Stimulated activated CD4-positive, alpha-beta T cell treated with anti-CD3 and anti-CD28 coated beads, Interleukin-15, amount 100 ng/mL, for 24 hours (primary cell): ENCODE measurements at places on chromosomes 7 and 10.

DNA sequence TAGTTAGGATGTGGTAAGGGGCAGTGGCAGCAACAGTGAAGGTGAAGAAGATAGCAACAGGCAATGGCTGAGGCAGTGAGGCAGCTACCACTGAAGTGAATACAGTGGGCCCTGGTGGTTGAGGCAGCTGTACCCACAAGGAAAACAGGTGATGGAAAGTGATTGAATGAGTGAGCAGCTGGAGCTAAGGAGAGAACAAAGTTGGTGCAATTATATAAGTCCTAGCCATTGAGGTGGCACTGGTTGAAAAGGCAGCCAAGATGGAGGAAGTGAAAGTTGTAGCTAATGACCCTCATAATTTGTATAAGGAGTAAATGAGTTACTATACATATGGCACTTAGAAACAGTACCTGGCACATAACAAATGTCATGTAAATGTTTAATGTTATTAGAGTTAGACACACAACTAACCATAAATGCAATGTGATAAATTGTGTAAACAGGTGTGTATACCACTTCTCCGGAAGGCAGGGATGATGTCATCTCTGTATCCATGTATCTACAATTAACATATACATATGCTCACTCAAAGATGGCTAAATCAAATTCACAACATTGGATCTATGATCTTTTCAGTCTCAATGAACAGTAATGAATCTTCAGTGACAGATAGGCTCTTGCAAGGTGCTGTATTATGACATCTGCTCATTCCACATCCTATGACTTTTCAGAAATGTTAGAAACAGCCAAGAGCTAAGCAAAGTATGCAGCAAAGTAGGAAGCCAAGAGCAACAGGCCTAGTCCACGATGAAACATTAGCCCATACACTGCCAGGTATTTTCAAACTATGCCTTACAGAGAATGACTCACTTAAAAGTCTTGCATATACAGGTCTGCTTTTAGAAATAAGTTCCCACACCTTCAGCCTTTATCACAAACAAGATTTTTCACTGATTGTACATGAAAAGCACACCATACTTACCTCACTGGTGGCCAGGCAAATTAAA, 10.7 kb downstream of the XPNPEP1 start:
- no peak for DNase-seq

- DNase-seq: no peak
These were observed 4.8 kb upstream of the AKR1B10 start for GRCh38 chr7:134522601-134523000.

GRCh38 chr10:19003341-19003740, 45.3 kb upstream of the MALRD1 start:
- no peak for DNase-seq

- DNase-seq: no peak
These were observed 55.4 kb upstream of the SEC61G start for GRCh38 chr7:54814401-54814800.

DNA sequence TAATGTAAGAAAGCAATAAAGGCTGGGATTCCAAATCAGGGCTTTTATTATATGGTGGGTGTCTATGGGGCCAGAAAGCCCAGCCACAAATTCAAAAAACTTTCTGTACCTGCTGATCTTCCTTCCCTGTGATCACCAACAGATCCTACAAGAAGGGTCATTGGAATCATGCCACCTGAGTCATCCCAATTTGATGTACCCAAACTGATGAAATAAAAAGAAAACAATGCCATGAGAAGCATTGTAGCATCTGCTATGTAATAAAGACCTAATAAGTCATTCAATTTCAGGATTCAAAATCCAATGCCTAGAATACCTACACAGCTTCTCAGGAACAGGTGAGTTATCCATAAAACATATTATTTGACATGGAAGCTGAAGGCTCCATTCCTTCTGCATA, 228.8 kb downstream of the DKK1 start:
- no peak for DNase-seq

GRCh38 chr10:43082087-43082486, 5.2 kb downstream of the RET start:
- DNase-seq: no peak

- no peak for DNase-seq
These were observed 169.8 kb upstream of the MEOX2 start for GRCh38 chr7:15856311-15856710.

DNA sequence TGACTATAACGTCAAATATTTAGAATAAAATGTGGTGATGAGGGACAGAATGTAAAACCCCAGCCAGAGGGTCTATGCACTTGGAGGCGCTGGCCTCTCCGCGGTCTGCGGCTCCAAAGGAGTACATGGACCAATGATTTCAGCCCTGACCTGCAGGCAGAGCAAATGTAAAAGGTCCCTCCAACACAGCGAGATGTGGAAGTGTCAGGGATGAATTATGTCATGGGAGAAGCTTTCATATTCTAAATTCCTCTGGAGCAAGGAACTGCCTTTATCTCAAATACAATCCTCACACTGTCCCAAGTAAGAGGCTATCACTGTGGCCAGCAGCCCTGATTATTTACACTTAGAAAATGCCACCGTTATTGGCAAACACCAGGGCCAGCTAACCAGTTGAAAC, 139.4 kb downstream of the GFRA1 start:
- DNase-seq: no peak

DNA sequence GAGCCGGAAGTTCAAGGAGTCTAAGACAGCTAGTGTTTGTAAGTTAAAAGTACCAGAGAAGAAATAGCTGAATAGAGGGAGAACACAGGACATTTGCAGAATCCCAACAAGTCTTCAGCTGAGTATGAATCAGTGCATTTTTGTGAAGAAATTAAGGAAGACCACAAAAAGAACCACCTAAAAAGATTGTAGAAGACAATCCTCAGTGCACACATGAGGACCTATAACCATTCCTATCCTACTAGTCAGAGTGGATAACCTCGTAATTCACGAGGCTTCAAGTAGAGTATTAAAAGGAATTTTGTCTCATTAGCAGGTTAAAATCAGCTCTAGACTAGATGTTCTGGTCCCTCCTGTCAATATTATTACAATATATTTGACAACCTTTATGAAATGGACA, 295.4 kb upstream of the KAT6B start:
- no peak for DNase-seq

GRCh38 chr10:119518176-119518575, 24.3 kb downstream of the RGS10 start:
- DNase-seq: no peak

- DNase-seq: no peak
These were observed 64.8 kb downstream of the PWWP2B start for GRCh38 chr10:132461683-132462231.

DNA sequence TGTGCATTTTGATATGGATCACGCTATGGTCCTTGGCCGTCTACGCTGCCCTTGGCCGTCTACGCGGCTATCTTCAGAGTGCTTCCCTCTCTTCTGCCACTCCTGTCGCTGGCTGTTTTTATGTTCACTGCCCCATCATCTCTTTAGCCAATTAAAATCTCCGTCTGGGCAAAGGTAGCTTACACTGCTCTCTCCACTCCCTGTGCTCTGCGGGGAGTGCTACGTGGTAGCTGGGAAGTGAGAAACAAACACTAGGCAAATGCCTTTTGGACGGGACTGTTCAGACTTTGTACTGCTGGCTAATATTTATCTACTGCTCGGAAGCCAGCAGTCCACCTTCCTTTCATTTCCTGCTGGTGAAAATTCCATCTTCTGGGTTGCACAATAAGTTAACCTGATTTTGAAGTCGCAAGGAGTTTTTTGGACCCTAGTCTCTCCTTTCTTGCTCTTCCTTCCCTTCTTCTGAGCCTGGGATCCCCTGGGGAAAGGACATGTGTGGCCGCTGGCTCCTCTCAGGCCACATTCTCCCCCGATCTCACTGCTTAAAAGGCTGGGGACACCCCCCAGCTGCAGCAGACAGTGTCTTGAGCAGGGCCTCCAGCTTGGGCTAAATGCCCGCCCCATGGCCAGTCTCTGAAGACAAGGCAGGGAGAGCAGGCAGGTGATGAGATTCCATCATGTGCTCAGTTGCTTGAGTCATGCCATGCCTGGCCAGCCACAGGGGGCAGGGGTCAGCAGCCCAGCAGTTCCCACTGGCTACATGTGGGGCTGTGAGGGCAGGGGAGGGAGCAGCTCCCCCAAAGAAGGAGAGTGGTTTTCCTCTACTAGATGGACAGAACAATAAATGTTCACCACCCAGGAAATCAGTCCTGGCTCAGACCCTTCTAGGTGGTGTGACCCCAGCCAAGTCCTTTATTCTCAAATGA, 25.5 kb upstream of the RBM33 start:
- DNase-seq: no peak

DNA sequence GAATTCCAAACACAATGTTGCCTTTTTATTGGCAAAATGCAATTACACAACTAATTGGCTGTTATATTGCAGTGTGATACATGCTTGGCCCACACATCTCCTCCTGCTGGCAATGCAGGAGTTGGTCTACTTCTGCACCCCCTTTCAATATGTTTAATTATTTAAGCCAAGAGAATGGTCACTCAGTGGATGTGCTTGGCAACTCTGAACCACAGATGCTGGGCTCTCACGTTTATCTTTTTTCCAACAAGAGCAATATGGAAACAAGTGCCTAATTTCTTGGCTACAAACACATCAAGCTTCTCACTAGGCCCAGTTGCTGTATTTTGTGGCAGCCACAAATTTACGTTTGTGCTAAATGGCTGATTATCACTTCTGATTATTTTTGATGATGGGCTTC, 1149.2 kb upstream of the CELF2 start:
- DNase-seq: no peak

GRCh38 chr7:151572136-151572535, 52.4 kb upstream of the RHEB start:
- DNase-seq: no peak

DNA sequence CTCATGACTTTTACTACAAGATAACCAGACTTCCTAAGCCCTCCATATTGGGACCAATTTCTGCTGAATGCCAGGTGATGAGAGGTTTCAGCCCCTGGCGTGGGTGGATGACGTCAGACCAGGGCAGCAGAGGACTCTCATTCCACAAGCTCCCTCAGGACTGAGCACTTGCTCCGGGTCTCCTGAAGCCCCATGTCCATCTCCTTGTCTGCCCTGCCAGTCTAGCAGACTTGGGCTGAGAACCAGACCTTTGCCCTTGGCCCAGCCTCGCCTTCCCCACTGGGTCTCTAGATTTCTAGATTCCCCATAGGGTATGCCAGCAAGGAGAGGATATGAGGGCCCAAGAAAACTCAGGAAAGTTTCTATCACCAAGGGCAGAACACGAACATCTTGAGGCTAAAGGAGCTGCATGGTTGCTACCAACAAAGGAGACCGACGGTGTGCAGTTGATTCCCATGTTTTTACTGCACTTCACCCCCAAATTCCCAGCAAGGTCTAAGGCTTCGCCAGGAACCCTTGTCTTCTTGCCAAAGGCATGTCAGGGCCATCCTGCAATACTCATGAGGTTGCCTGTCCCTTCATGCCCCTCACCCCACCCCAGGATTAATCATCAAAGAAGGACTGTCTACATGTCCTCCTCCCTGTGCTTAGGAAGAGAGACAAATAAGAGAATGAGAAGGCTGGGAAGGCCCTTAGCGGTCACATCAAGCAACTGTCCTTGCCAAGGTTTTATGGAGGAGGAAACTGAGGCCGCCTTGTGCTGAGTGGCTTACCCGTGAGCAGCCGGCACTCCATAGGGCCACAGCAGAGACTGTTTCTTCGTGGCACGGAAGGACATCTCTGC, 96.5 kb upstream of the MACROH2A2 start:
- DNase-seq: no peak

- DNase-seq: no peak
These were observed 50.0 kb downstream of the FIGNL1 start for GRCh38 chr7:50400114-50400513.

- DNase-seq: no peak
These were observed 178.7 kb downstream of the DNAJB6 start for GRCh38 chr7:157515342-157516041.

- no peak for DNase-seq
These were observed 258.1 kb downstream of the KLF6 start for GRCh38 chr10:3526727-3527501.

- DNase-seq: no peak
These were observed 21.2 kb downstream of the BMPER start for GRCh38 chr7:33926535-33926934.

DNA sequence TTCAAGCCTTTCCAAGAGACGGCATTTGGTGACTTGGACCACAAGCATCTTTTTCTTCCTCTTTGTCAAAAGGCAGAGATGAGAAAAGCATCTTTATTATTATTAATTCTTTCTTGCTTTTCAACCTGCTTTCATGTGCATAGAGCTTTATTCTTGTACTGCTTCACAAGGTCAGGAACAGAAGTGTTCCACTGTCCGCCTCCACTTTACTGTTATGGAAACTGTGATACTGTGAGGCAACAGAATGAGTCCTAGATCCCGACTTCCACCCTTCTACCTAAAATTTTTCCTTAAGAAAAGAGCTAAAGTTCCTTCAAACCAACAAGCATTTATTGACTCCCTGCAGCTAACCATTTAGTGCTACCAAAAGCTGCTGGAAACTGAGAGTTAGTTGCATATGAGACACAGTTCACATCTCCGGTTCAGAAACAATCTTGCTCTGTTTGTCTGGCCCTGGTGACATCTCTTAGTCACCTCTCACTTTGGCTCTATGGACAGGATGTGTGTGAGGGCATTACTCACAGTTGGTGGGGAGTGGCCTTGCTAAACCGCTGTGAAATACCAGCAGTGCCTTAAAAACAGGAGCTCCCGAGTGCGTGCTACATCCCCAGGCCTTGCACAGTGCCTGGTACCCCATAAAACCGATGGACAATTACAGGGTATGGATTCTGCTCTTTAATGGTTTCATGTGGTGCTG, 77.1 kb upstream of the TRIL start:
- peak; percentile 5 for DNase-seq

GRCh38 chr10:101172741-101173140, 41.6 kb downstream of the TLX1 start:
- no peak for DNase-seq

DNA sequence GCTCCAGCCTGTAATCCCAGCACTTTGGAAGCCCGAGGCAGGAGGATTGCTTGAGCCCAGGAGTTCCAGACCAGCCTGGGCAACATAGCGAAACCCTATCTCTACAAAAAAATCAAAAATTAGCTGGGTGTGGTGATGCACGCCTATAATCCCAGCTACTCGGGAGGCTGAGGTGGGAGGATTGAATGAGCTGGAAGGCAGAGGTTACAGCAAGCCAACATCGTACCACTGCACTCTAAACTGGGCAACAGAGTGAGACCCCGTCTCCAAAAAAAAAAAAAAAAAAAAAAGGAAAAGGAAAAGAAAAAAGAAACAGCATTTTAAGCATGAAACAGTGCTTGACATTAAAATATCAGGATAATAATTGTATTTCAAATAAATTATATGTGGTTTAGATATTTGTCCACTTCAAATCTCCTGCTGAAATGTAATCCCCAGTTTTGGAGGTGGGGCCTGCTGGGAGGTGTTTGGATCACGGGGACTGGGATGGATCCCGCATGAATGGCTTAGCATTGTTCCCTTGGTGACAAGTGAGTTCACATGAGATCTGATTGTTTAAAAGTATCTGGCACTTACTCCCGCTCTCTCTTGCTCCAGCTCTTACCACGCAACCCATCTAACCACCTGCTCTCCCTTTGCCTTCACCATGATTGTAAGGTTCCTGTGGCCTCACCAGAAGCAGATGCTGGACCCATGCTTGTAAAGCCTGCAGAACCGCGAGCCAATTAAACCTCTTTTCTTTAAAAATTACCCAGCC, 103.4 kb downstream of the SRPK2 start:
- DNase-seq: no peak

- DNase-seq: no peak
These were observed 20.0 kb downstream of the GUSB start for GRCh38 chr7:65962033-65962432.

- DNase-seq: no peak
These were observed 196.4 kb downstream of the ZNF716 start for GRCh38 chr7:57646219-57646900.

- DNase-seq: peak; percentile 26
These were observed 10.0 kb upstream of the PCGF5 start for GRCh38 chr10:91210435-91210834.

GRCh38 chr7:2884161-2884560, 40.1 kb upstream of the GNA12 start:
- no peak for DNase-seq
